ENCODE measurements at places on chromosomes 16 and 17. TPM values are rescaled to one million over a fixed set of nuclear protein-coding genes. Genes with fewer than 3 reads are reported as not detected.

The RHBDL1 gene
- polyA plus RNA-seq, result 0.89 TPM

The ZDHHC1 gene
- polyA plus RNA-seq, result 0.16 TPM

The KRTAP2-1 gene
- not detected for polyA plus RNA-seq

The EVPL gene
- polyA plus RNA-seq, result 0.39 TPM

The FAM171A2 gene
- polyA plus RNA-seq, result 0.27 TPM

The DOC2A gene
- polyA plus RNA-seq, result 2.3 TPM

The PMP22 gene
- polyA plus RNA-seq, result 10.8 TPM

The MARVELD3 gene
- 0.08 TPM for polyA plus RNA-seq

The CRHR1 gene
- 1.4 TPM for polyA plus RNA-seq

The TMEM235 gene
- polyA plus RNA-seq, result not detected
